ENCODE measurements at places on chromosomes 12 and 14.
A peak's percentile ranks its signal among the peaks of the same experiment; 100 is the strongest.

- DNase-seq = no peak
Observed at GRCh38 chr12:71124835-71125460, 32.9 kb downstream of the TSPAN8 start.

DNA sequence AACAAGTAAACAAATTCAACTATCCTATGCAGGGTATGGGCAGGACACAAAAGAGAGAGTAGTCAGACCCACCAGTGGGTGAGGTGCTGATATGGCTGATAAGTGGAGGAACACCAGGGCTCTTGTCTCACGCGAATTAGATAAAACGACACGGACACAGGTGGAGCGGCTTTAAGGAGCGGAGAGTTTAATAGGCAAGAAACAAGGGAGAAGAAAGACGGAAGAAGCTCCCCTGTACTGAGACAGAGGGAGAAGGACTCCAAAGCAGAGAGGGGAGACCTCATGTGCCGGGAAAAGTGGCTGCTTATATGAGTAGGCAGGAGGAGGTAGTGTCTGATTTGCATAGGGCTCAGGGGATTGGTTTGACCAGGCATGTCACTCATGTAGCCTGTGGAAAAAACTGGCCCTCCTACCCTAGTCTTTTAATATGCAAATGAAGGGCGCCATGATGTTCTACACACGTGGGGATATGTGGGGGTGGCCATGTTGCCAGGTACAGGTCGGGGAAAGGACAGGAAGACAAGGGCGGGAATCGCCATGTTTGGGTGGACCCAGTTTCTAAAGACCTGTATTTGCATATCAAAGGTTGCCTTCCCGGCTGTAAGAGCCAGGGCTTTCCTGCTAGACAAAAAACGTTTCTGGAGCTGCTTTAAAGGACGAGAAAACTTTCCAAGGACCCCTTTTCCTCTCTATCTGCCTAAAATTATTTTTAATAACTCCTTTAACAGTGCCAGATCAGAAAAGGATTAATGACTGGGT, 28.8 kb downstream of the RPGRIP1 start:
- peak; percentile 97 for DNase-seq

GRCh38 chr14:95227279-95227860, 70.0 kb upstream of the DICER1 start:
- peak; percentile 15 for DNase-seq

DNA sequence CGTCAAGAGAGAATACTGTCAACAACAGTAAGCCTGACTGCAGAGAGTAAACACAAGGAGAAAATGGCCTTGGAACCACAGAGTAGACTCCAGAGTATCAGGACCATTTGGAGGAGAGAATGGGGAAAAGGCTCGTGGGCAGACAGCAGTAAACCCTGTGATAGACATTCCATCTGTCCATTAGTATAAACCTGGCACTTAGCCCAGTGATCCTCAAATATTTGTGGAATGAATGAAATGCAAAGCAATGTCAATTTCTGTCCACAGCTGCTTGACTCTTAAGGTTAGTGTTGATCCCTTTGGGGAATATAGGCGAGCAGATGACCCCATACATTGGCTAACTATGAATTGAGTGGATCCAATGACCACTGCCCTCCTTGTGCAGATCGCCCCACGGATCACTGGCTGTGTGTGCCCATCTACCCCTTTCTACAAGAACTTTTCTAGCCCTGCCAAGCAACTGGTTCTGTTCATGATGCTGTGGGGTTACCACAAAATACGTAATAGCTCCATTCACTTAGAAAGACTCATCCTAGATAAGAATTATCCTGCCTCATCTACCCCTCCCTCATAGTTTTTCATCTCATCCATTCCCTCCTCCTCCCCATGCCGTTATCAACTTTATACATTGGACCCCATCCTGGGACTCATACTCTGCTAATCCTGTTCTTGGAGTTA, 846.8 kb downstream of the NRXN3 start:
- DNase-seq = peak; percentile 55

- DNase-seq = peak; percentile 57
Observed at GRCh38 chr12:89064151-89064550, 288.1 kb downstream of the DUSP6 start.

DNA sequence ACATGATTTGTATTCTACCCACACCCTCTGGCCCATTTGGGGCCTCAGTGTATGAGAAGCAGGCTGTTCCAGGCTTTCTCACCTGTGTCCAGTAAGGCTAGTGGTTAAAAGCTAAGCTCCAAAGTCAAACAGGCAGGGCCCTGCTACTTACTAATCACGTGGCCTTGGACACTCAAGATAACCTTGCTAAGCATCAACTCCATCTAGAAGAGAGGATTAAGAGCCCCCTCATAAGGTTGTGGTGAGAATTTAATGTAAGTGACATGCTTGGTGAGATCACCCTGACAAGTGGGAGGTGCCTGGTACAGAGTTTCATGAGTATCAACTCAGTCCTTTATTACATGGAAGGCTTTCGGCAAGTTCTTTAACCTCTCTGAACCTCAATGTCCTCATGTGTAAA, 17.8 kb downstream of the ACSM4 start:
- no peak for DNase-seq

- DNase-seq = no peak
Observed at GRCh38 chr12:95787274-95787818, 3.2 kb downstream of the NTN4 start.

DNA sequence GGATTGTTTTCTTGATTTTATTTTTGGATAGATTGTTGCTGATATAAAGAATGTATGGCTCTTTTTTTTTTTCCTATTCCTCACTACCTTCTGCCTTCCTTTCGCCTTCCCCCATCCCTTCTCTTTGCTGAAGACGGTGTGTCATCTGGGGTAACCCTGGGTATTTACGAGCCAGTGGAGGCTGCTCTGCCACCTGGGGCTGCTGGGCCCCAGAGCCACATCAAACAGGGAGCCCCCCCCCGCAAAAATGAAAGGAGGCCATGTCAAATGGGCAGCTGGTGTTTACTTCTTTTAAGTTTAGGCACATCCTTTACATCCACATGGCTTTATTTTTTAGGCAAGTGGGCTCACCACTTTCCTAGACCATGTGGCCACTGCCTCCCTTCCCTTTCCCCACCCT, 25.4 kb downstream of the CHST11 start:
- DNase-seq = no peak

DNA sequence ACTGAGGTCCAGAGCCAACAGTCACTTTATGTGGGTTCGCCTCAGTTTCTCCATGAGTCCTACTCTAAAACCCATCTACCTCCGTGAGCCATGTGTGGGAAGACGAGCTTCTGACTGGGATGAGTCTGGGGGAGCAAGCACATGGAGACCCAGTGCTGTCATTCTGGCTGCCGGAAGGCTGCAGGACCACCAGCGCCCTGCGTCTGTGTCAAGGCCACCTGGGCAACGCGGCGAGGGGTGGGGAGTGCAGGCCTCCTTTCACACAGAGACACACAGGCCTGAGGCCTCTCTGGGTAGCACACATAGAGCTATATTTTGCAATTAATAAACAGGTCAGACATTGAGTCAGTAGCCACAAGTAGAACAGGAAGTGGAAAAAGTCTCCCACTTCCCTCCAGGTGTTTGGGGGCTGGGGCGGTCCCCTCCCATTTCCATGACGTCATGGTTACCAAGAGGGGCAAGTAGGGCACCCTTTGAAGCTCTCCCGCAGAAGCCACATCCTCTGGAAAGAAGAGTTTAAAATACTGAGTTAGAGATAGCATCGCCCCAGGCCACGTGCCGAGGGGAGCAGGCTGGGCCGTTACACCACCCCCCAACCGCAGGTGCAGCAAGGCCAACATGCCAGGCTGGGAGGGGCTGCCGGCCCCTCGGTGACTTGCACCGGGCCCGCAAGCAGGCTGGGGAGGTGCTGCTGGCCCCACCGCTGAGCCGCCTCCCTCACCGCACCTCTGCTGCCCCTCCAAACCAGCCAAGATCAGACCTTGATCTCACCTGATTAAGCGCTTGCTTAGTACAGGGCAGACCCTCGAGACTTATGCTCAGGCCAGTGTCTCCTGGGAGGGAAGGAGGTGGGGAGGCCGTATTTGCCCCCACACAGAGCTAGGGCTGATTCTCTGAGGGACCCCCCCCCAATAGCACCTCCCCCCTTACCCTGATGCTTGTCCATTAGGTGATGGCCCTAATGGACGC, 32.7 kb downstream of the DAD1 start:
- DNase-seq = peak; percentile 91

GRCh38 chr12:50403001-50403440, 2.3 kb downstream of the LARP4 start:
- DNase-seq = no peak

GRCh38 chr12:43891856-43892574, 56.1 kb downstream of the TMEM117 start:
- peak; percentile 79 for DNase-seq

DNA sequence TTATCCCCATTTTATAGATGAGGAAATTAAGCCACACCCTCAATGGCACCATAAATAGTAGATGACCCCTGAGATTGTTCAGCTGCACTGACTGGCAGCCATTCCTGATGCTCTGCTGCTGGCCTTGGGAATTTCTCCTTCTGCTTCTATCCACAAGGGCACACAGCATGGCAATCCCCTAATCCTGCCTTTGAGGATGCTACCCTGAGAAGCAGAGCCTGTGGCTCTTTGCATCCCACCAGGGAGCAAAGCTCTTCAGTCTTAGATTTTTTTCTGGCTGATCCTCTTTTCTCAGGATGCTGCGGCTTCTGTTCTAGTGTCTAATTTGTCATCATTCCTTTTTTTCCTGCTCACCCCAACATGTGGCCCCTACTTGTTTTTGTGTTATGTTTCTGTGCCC, 114.8 kb downstream of the TMX1 start:
- DNase-seq = no peak
